ENCODE measurements at places on chromosomes 7 and 10.

DNA sequence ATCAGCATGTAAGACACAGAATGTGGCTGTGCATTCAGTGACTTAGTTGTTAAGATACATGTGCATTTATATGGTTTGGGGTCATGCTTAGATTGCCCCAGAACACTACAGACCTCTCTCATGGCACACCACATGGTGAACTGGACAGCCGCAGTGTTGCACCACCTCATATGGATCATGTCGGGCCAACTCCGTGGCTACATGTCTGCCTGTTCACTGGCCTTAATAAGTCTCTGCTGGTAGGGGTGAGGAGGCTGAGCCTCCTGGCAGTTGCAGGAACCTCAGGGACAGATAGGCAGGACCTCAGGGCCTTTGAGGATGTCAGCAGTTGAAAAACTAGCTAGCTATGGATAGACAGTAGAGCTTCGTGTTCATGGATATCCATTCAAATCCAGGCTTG lies 751.0 kb downstream of the GRID1 start:
- peaks cover 12% of the 10 kb centered on the region for H3K27me3 ChIP-seq
- H3K27ac ChIP-seq, result no peak overlapping the region
- no peak for DNase-seq
- H3K36me3 ChIP-seq, result no peaks in the 10 kb centered on the region
- no peak overlapping the region for H3K4me3 ChIP-seq
- peaks cover 26% of the 10 kb centered on the region for H3K4me1 ChIP-seq

DNA sequence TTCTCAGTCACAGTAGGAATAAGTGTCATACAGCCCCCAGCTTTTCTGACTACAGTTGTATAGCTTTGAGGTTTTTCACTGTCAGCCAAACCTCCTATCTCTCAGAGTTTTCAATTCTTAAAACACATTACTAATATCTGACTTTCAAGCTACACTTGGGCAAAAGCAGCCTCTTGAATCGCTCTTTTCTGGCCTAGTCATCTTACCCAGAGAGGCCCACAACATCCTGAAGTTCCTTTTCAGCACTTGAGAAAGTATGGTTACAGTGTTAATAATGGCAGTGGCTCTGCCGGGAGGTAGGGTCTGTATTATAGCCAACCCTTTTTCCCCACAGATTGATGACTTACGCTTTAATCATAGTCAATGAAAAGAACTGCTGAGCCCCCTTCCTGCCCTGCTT lies 181.0 kb downstream of the LRRC4 start:
- peaks cover 25% of the 10 kb centered on the region for H3K36me3 ChIP-seq
- peaks cover 13% of the 10 kb centered on the region for H3K4me1 ChIP-seq
- H3K27ac ChIP-seq, result no peak overlapping the region
- no peak for DNase-seq

DNA sequence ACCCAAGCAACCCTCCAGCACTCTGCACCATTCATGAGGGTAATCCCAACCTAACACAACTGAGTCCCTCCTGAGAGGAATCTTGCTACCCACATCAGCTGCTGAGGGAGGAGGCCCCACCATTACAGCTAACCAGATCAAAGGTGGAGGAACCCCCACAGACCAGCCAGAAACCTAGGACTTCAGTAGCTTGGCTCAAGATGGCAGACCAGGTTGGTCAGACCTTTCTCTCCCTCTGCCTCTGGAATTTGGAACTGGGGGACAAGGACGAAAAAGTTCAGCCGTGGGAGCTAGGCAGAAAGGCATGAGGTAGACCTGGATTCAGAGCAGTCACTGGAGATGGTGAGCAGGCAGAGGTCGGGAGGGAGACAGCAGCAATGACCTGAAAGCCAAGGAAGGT lies 101.3 kb upstream of the CACUL1 start:
- H3K27me3 ChIP-seq, result peaks cover 3% of the 10 kb centered on the region
- H3K27ac ChIP-seq, result no peak overlapping the region
- DNase-seq, result no peak
- H3K4me3 ChIP-seq, result no peak overlapping the region
- no peaks in the 10 kb centered on the region for H3K36me3 ChIP-seq

DNA sequence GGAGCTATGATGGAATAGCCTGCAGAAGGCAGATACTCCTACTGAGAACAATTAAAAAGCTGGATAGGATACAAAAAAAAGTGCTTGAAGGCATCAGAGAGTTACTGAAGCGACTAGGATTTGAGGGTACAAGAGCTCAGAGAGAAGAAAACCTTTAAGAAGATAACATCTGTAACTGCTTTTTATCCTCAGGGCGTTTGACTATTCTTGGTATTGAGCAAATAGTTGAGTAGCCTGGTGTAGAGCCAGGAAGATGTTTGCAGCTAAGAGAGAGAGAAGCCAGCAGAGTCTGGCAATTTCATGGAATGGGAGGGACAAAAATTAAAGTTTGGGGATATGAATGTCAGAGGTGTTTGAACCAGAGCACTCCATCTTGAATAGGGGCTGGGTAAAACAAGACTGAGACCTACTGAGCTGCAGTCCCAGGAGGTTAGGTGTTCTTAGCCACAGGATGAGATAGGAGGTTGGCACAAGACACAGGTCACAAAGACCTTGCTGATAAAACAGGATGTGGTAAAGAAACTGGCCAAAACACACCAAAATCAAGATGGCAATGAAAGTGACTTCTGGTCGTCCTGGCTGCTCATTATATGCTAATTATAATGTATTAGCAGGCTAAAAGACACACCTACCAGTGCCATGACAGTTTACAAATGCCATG lies 428.8 kb downstream of the SH2D4B start:
- no peaks in the 10 kb centered on the region for H3K36me3 ChIP-seq
- DNase-seq, result no peak
- H3K4me1 ChIP-seq, result peaks cover 3% of the 10 kb centered on the region

DNA sequence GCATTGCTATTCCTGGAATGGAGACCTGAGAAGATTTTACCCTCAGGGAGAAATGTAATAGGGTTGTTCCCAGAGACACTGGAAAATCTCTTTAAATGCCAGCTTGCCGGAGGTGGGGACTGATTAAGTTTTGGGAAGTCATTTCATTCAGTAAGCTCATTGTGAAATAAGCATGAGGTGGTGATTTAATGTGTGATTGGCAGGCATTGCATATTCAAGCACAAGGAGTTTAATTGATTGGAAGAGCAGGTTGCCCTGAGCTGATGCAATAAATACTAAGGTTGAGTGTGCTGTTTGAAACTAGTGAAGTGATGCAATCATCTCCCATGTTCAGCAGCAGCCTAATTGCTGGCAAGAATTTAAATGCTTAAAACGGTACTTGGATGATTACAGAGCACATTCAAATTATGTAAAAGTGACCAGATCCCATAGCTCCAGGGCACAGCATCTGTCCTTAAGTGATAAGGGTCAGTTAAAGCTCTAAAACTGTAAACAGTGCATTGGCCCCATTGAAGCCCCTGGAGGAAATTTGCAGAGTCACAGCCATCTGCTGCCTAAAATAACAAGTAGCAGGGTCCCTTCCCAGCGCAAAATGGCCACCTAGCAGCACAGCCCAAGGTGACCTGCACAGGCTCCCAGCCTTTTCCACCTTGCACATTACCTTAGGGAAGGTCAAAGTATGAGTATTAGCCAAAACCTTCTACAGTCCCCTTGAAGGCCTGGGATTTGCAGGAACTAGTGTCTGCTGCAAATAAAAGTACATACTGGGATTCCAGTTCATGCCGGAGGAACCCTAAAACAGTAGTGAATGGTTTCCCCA lies 92.1 kb downstream of the CCDC71L start:
- DNase-seq, result no peak
- H3K27me3 ChIP-seq, result no peaks in the 10 kb centered on the region
- peaks cover 1% of the 10 kb centered on the region for H3K4me1 ChIP-seq
- no peaks in the 10 kb centered on the region for H3K36me3 ChIP-seq

DNA sequence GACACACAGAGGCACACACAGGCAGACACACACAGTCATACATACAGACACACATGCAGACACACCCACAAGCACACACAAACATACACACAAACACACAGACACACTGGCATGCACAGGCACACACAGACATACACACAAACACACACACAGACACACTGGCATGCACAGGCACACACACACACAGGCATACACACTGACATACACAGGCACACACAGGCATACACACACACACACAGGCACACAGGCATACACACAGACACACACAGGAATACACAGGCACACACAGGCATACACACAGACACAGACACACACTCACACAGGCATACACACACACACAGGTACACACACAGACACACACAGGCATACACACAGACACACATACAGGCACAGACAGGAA lies 340.7 kb upstream of the VSTM2A start:
- no peak overlapping the region for H3K27ac ChIP-seq
- DNase-seq, result no peak
- H3K4me3 ChIP-seq, result no peak overlapping the region
- H3K27me3 ChIP-seq, result no peaks in the 10 kb centered on the region
- H3K36me3 ChIP-seq, result no peaks in the 10 kb centered on the region

DNA sequence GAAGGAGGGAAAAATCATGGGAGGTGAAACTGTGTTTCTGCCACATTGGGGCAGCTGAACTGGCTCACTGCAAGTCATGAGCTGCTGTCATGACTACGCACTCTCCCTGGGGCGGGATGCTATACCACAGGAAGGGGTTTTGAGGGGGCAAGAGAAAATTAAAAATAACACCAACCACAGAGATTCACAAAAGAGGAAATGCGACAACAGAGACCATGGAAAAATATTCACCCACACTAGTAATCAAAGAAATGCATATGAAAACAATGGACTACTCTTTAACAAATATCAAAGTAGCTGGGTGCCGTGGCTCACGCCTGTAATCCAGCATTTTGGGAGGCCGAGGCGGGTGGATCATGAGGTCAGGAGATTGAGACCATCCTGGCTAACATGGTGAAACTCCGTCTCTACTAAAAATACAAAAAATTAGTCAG lies 65.2 kb upstream of the TM9SF3 start:
- peak; percentile 57 for DNase-seq
- H3K27me3 ChIP-seq, result no peaks in the 10 kb centered on the region
- peak overlapping the region; percentile 74 for H3K27ac ChIP-seq
- H3K4me3 ChIP-seq, result peak overlapping the region; percentile 52

DNA sequence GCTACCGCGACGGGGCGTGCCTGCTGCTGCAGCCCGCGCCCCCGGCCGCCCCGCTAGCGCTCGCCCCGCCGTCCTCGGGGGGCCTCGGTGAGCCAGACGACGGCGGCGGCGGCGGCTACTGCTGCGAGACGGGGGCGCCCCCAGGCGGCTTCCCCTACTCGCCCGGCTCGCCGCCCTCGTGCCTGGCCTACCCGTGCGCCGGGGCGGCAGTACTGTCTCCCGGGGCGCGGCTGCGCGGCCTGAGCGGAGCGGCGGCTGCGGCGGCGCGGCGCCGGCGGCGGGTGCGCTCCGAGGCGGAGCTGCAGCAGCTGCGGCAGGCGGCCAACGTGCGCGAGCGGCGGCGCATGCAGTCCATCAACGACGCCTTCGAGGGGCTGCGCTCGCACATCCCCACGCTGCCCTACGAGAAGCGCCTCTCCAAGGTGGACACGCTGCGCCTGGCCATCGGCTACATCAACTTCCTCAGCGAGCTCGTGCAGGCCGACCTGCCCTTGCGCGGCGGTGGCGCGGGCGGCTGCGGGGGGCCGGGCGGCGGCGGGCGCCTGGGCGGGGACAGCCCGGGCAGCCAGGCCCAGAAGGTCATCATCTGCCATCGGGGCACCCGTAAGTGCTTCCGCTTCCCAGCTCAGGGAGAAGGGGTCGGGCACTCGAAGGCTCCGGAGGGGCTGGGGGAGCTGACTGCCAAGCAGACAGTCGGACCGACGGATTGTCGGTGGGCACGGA lies 761 bp downstream of the PTF1A start:
- H3K4me3 ChIP-seq, result no peak overlapping the region
- peaks cover 78% of the 10 kb centered on the region for H3K27me3 ChIP-seq
- peak overlapping the region; percentile 25 for H3K27ac ChIP-seq
- peaks cover 4% of the 10 kb centered on the region for H3K4me1 ChIP-seq
- peak; percentile 39 for DNase-seq

DNA sequence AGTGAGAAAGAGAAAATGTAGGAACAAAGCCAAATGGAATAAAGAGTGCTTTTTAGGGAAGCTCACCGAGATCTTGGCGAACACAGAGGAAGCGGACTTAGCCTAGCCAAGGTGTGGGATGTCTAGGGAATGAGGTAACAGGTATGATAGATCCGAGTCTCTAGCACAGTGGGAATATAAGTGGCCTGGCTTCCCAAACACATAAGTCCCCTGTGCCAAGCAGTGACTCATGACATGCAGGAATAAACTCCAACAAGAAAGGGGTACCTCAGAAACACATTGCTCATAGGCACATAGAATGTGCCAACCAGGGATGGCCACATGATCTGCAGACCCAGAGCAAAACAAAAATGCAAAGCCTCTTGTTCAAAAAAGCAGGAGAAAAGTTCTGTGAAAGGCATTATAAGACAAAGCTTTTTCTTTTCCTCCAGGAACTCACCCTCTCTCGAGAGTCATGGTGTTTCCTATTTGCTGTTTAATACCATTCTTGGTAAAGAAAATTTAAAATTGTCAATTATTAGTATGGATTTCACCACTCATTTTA lies 542.5 kb downstream of the GATA3 start:
- no peaks in the 10 kb centered on the region for H3K27me3 ChIP-seq
- H3K27ac ChIP-seq, result no peak overlapping the region
- DNase-seq, result no peak
- no peaks in the 10 kb centered on the region for H3K36me3 ChIP-seq
- H3K4me1 ChIP-seq, result no peaks in the 10 kb centered on the region

GRCh38 chr7:15084368-15084767 lies 181.8 kb upstream of the DGKB start:
- H3K27me3 ChIP-seq, result no peaks in the 10 kb centered on the region
- H3K36me3 ChIP-seq, result no peaks in the 10 kb centered on the region
- H3K27ac ChIP-seq, result no peak overlapping the region
- no peaks in the 10 kb centered on the region for H3K4me1 ChIP-seq

DNA sequence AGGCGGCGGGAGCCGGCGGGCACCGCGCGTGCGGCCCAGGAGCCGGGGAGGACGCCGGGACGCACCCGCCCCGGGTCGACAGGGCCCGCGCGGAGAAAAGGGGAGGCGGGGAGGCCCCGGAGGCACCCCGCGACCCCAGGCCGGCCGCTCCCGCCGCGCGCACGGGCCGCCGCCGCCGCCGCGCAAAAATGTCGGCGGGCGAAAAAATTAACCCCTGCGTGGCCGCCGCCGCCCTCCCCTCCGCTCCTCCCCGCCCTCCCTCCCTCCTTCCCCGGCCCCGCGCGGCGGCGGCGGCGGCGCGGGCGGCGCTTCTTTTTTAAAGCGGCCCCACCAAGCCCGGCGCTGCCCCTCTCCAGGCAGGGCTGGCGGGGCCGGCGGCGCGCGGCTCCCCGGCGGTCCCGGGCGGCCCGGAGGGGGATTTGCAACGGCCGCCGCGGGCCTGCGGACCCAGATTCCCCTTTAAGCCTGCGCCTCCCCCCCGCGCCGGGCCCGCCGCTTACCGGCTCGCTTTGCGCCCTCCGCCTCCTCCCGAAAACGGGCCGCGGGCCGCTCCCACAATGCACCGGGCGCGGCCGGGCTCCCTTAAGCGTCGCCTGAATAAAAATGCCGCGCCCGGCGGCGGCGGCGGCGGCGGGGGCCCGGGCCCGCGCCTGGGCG lies 465 bp downstream of the SEPHS1 start:
- peak; percentile 85 for DNase-seq
- H3K27me3 ChIP-seq, result no peaks in the 10 kb centered on the region
- H3K4me3 ChIP-seq, result peak overlapping the region; percentile 66
- H3K4me1 ChIP-seq, result peaks cover 45% of the 10 kb centered on the region

- no peak overlapping the region for H3K27ac ChIP-seq
- H3K4me3 ChIP-seq, result no peak overlapping the region
- H3K36me3 ChIP-seq, result no peaks in the 10 kb centered on the region
Measured at GRCh38 chr7:22210967-22211366, 146.0 kb downstream of the RAPGEF5 start.

Data from activated naive CD8-positive, alpha-beta T cell treated with anti-CD3 and anti-CD28 coated beads, Interleukin-2, amount 10 ng/mL, durations not matched to agents 7 days and 5 days (primary cell).